ENCODE measurements at places on chromosomes 1 and 21.

GRCh38 chr1:234675572-234675971, 65.6 kb upstream of the IRF2BP2 start:
- DNase-seq, result no peak

DNA sequence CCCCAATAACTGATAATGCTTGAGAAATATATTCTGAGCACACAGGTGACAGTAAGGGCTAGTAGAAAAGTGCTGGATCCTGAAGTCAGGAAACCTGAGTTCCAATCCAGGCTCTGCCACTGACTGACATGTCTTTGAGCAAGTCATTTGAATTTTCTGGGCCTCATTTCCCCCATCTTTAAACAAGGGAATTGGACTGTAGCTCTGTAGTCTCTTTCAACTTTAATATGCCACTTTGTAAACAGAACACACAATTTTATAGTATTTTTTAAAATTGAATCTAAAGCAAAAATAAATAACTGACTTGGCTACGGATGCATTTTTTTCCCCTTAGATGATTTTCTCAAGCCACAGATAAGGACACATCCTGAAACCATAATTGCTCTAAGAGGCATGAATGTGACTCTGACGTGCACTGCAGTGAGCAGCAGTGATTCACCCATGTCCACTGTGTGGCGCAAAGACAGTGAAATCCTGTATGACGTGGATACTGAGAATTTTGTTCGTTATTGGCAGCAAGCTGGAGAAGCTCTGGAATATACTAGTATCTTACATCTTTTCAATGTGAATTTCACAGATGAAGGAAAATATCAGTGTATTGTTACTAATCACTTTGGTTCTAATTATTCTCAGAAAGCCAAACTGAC, 37.0 kb downstream of the LRIG2 start:
- DNase-seq, result peak; percentile 98

GRCh38 chr1:231442735-231443134, 20.6 kb upstream of the EGLN1 start:
- peak; percentile 11 for DNase-seq

DNA sequence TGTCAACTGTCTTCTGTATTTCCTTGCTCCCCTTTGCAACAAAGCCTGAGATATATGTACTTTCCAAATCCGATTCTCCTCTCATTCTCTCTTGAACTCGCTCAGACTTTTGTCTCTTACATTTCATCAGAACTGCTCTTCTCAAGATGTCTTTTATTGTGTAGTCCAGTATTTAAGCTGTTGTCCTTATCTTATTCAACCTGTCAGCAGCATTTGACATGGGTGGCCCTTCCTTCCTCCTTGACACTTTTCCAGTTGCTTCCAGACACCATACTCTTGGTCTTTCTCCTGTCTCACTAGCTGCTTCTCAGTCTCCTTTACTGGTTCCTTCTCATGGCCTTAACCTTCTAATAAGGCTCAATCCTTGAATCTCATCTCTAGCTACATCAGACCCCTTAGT, 47.0 kb downstream of the TSNAX start:
- no peak for DNase-seq

- DNase-seq, result no peak
Observed at GRCh38 chr21:42214921-42215320, 4.0 kb upstream of the ABCG1 start.

DNA sequence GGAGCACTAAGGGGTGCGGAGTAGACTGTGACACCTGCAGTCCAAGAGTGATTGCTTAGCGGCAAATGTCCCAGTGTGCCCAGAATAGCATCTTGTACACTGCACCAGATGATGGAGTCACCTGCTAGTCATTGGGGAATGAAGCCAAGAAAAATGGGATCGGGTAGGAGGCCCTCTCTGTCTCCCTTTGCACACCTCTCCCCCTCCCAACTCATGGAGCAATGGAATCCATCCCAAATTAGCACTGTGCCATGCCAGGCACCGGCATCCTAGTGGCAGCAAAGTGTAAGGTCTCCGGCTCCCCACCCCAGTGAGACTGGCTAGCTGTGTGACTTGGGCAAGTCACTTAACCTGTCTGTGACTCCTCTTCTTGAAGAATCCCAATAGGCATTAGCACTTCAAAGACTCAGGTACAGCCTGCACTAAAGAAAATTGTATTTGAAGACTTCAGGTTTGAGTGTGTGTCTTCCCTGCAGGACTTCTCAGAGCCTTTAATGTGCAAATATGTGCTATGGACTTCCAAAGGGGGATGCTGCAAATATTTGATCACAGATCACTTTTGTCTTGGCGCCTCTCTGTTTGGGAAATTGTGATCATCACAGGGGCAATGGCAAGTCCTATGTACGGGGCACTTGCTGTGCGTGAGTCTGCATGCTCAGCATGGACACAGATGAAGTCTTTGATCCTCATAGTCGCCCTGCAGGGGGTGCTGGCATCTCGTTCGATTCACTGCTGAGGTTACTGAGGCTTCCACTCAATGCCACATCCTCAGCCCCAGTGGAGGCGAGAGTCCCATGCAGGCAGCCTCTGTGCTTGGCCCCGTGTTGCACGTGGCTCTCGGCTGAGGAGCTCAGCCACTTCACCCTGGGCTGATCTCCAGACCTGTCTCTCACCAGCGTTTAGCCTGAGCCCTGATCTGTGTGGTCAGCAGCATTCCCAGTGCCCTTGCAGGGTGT, 272.9 kb upstream of the C1orf174 start:
- no peak for DNase-seq

GRCh38 chr1:107653005-107653404, 312.0 kb downstream of the VAV3 start:
- DNase-seq, result no peak

GRCh38 chr1:89724369-89725010, 91.6 kb downstream of the LRRC8C start:
- peak; percentile 70 for DNase-seq

DNA sequence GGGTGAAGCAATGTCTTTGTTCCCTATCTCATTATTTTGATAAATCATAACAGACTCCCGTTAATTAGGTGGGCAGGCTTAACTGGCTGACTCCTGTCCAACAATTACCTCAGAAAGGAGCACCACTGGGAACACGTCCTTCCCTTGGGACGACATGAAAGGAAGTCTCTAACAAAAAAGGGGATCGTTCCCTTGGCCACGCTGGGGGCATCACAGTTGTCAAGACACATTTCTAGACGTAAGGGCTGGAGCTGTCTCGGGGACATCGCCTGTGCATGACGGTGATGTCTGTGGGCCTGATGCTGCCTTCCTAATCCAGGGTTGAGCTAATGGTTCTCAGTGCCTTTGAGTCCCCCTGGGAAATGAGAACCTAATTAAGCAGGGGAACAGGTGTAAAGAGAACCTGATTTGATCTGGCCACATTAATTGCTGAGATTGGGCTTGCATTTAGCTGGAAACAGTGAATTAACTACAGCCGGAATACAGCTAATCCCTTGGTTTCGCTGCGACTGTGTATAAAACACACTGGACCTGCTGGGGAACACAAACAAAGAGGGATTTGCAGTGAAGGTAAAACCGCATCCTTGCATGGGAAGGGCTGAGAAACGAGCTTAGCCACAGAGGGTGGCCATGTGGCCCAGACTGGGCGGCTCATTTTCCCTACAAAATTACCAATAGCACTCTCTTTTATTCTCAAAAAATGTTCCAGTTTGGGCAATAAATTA, 111.8 kb downstream of the MRPS6 start:
- DNase-seq, result no peak

DNA sequence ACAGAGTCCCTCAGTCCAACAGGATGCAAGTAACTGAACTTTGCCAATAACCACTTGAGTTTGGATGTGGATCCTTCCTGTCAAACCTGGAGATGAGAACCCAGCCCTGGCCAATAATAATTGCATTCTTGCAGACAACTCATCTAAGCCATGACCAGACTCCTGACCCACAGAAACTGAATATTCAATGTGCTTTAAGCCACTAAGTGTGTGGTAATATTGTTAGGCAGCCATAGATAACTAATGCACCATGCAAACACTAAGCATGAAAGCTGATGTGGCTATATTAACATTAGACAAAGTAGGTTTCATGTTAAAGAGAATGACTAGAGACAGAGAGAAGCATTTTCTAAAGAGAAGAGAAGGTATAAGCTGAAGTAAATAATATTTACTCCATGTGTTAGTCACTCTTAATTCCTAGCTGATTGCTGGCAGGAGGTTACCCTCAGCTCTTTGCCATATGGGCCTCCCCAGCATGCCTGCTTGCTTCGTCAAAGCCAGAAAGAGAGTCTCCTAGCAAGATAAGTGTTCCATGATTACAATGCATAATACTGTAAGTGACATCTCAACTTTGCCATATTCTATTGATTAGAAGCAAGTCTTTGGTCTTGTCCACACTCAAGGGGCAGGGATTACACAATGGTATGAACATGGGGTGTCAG, 276.4 kb upstream of the PLXNA2 start:
- no peak for DNase-seq

DNA sequence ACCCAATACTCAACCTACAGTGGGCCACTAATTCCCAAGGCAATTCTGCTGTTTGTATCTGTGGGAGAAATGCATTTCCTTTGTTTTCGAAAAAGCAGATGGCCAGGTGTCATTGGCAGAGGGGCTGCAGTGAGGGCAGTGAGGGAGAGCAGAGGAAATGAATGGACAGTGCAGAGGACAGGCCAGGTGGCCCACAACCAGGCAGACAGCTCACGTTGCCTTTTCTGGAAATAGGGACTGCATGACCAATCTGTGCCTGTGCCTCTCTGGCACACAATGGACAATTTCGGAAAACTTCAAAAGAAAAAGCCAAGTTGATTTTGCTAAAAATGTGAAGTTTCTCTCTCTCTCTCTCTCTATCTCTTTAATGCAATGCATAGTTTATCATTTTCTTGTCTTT, 52.6 kb upstream of the ETS2 start:
- no peak for DNase-seq

- DNase-seq, result peak; percentile 64
Observed at GRCh38 chr1:246875041-246876026, 56.4 kb downstream of the AHCTF1 start.

- peak; percentile 27 for DNase-seq
Observed at GRCh38 chr1:68954841-68955240, 458.0 kb upstream of the DEPDC1 start.

DNA sequence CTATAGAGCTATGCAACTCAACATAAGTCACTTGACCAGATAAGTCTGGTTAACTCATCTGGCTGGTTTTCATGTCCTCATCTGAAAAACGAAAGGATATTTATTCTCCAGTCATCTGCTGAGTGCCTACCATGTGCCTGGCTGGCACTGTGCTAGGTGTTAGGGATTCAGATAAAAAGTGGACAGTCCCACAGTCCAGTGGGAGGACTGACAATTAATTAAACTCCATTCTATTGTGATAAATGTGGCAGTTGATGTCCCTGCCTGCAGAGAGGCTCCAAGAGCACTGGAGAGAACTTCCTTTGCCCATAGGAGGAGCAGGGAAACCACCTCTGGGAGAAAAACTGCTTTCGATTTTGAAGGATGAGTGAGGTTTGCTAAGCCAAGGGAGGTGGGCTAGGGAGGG, 5.4 kb downstream of the NUAK2 start:
- DNase-seq, result no peak

GRCh38 chr1:7069931-7070330, 284.7 kb downstream of the CAMTA1 start:
- DNase-seq, result no peak

DNA sequence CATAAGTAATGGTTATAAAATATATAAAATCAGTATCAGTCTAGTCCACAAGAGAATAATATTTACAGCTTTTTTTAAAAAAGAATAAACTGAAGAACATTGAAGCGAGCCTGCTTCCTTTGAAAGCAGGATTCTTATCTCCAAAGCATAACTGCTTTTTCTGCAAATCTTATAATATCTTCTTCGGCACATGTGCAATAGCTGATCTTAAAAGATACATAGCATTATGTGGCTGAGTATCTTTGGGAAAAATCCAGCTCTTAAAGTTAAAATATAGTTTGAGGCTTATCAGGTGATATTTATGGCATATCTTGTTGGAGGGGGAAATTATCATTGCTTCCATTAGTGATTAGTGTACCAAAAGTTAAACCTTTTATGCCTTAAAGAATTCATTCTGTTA, 523.9 kb upstream of the ADGRL4 start:
- DNase-seq, result no peak

DNA sequence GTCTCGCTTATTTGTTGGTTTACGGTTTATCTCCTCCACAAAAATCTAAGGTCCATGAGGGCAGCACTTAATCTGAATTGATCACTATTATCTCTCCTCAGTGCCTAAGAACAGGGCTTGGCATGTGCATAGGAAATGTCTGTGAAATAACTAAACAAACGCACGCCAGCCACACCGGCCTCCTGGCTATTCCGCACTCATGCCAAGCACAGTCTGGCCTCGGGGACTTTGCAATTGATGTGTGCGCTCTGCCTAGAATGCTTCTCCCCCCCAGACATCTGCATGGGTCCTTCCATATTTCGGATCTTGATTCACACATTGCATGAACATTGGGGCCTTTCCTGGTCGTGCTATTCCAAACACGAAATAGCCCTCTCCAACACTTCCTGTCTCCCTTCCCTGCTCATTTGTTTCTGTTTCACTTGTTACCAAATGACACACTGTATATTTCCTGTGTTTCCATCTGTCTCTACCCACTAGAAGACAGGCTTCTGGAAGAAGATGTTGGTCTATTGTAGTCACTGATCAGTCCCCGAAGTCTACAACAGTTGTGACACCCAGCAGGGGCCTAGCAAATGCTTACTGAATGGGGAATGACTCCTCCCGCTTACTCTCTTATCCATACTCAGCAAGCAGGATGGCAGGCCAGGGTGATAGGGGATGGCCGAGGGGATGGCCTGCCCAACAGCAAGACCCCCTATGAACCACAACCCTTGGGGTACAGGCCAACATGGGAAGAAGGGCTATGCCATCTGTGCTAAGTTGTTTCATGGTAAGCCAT, 93.9 kb downstream of the GLIS1 start:
- no peak for DNase-seq

DNA sequence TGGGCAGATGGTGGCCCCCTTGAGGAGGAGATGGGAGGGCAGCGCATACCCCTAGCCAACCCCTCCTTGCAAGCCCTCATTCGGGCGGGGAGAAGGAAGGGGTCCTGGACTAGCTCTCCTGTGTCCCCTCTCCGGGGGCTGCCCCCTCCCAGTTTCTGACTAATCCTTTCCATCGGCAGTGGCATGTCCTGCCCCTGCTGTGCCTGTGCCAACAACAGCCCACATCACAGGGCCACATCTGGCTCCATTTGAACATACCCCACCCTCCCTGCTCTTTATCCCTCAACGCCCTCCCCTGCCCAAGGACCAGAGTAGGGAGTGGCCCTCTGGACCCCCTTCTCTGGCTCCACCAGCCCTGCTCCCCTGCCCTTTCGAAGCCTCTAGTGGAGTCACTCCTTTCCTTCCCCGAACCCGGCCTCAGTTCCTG, 11.0 kb upstream of the LMNA start:
- DNase-seq, result peak; percentile 80

All from fibroblast of the aortic adventitia (primary cell).